ENCODE measurements at places on chromosomes 13 and 19.

- DNase-seq, result no peak
Observed at GRCh38 chr19:54451331-54451871, 2.4 kb downstream of the LENG8 start.

DNA sequence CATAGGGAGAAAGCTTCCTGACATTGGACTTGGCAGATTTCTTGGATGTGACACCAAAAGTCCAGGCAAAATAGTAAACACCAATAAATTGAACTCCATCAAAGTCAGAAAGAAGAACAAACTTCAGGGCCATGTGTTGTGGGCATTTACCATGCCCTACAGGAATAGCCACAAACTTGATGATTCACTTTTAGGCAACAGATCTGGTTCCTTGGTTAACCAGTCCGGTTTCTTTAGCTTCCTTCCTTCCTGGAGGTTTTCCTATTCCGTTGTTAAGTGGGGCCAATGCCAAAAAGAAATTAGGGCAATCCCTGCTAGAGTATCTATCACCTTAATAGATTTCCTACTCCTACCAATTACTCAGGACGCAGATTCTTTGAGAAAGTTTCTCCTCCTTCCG is 25.2 kb downstream of the IGFL1 start:
- DNase-seq, result no peak

GRCh38 chr19:38729653-38730469 is 14.4 kb downstream of the CAPN12 start:
- peak; percentile 49 for DNase-seq

- peak; percentile 20 for DNase-seq
Observed at GRCh38 chr19:11446652-11447301, 11.3 kb downstream of the PRKCSH start.

DNA sequence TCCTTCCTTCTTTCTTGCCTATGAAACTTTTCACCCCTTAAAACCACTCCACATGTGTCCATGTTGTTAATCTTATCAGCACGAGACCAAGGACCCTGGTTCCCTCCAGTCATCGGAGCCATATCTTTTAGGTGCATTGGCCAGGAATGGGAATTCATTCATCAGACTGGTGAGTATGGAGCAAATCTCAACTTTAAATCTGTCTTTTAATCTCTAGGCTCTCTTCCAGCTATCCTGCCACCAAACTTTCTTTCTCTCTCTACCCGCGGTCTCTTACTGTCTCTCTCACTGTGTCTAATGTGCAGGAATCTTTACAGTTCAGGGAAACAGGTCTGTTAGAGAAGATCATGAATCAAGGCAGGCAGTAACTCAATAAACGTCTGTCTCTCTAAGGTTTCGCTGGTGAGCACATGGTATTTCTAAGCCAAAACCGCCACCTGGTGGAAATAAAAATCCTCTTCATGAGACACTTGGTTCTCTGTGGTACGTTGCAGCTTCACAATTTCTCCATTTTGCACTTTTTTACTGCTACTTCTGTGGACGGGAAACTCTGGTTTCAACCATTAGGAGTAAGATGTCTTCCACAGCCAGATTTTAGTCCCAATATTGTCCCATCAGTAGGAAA is 16.1 kb downstream of the LGALS16 start:
- DNase-seq, result peak; percentile 9
